Thoracic aorta endothelial cell (primary cell): ENCODE measurements at places on chromosomes 4 and X. TPM values are rescaled to one million over a fixed set of nuclear protein-coding genes. Genes with fewer than 3 reads are reported as not detected.

The FGF5 gene
- 0.86 and 1.6 TPM in 2 replicates for total RNA-seq

The SPP1 gene
- total RNA-seq, result not detected in 2 replicates

The BEX5 gene
- 5.3 TPM in 1 of 2 replicates, not detected in the other for total RNA-seq

The STARD8 gene
- total RNA-seq, result 6.9 and 20.2 TPM in 2 replicates

The IL21 gene
- total RNA-seq, result not detected in 2 replicates

The APLN gene
- total RNA-seq, result 132 and 170 TPM in 2 replicates

The FGFBP2 gene
- not detected in 2 replicates for total RNA-seq

The SPRY1 gene
- total RNA-seq, result 24.9 and 25.7 TPM in 2 replicates

The KDM6A gene
- total RNA-seq, result 24.2 and 37.4 TPM in 2 replicates

The WNK3 gene
- 1.2 and 1.3 TPM in 2 replicates for total RNA-seq

The CLDN34 gene
- 0.36 and 0.66 TPM in 2 replicates for total RNA-seq

The PNCK gene
- total RNA-seq, result not detected in 2 replicates

The C4orf50 gene
- not detected in 2 replicates for total RNA-seq

The PFKFB1 gene
- total RNA-seq, result 0.07 TPM in 1 of 2 replicates, not detected in the other

The CFI gene
- total RNA-seq, result 12.4 and 39.3 TPM in 2 replicates

The DNAAF6 gene
- not detected in 2 replicates for total RNA-seq

The DCAF4L1 gene
- 0.13 and 0.14 TPM in 2 replicates for total RNA-seq

The GAGE12H gene
- total RNA-seq, result not detected in 2 replicates

The GYPE gene
- total RNA-seq, result 0.93 TPM in 1 of 2 replicates, not detected in the other

The TMEM47 gene
- total RNA-seq, result 67.2 and 83.4 TPM in 2 replicates

The CDX4 gene
- not detected in 2 replicates for total RNA-seq

The FAAH2 gene
- 0.07 and 0.66 TPM in 2 replicates for total RNA-seq

The HOPX gene
- 19.6 TPM in 1 of 2 replicates, not detected in the other for total RNA-seq

The SLC26A1 gene
- total RNA-seq, result 0.13 TPM in 1 of 2 replicates, not detected in the other

The CSAG3 gene
- total RNA-seq, result not detected in 2 replicates

The RRH gene
- total RNA-seq, result 0.22 TPM in 1 of 2 replicates, not detected in the other

The FAM53A gene
- 1.3 and 1.6 TPM in 2 replicates for total RNA-seq

The ARX gene
- not detected in 2 replicates for total RNA-seq

The BMPR1B gene
- total RNA-seq, result 0.29 and 0.66 TPM in 2 replicates

The HS3ST1 gene
- 2.9 and 4.9 TPM in 2 replicates for total RNA-seq

The AR gene
- total RNA-seq, result 6.6 and 12.4 TPM in 2 replicates

The ASMT gene
- total RNA-seq, result not detected in 2 replicates

The HTR2C gene
- not detected in 2 replicates for total RNA-seq

The CDS1 gene
- under 0.01 and 0.07 TPM in 2 replicates for total RNA-seq

The SEPSECS gene
- total RNA-seq, result 9.3 and 10.8 TPM in 2 replicates

The GPRASP2 gene
- 14.5 and 19.5 TPM in 2 replicates for total RNA-seq

The DEFB131A gene
- not detected in 2 replicates for total RNA-seq

The LGI2 gene
- total RNA-seq, result under 0.01 and 0.14 TPM in 2 replicates

The CENPVL3 gene
- not detected in 2 replicates for total RNA-seq

The TDO2 gene
- not detected in 2 replicates for total RNA-seq

The HPRT1 gene
- total RNA-seq, result 32.8 and 37.3 TPM in 2 replicates

The ABCG2 gene
- total RNA-seq, result 7.0 and 10.1 TPM in 2 replicates

The MTTP gene
- 0.07 TPM in 1 of 2 replicates, not detected in the other for total RNA-seq
